Activated naive CD8-positive, alpha-beta T cell treated with anti-CD3 and anti-CD28 coated beads for 36 hours (primary cell): ENCODE measurements at places on chromosomes 16 and 17. TPM values are rescaled to one million over a fixed set of nuclear protein-coding genes. Genes with fewer than 3 reads are reported as not detected.
A peak's percentile ranks its signal among the peaks of the same experiment; 100 is the strongest.

DNA sequence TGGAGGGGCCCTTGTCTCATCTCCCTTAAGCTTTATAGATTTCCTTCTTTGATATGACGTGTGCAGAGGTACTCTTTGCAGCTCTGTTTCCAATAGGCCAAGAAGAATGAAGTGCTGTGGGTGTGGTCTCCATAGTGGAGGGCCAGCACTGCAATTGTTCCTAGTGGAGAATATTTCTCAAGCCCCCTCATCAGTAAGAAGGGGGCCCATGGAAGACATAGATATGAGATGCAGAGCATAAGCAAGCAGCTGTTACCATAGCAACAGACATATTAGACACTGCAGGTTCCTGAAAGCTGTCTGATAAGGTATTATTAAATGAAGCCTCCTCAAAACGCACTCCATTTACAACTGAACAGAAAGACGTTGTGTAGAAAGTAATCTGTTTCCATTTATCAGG, 240.7 kb downstream of the ZFHX3 start:
- no peak overlapping the region for H3K4me3 ChIP-seq
- no peaks in the 10 kb centered on the region for H3K4me1 ChIP-seq
- no peak for DNase-seq

The SYT17 gene
- total RNA-seq = 0.14 TPM

The UTS2R gene
- not detected for total RNA-seq

DNA sequence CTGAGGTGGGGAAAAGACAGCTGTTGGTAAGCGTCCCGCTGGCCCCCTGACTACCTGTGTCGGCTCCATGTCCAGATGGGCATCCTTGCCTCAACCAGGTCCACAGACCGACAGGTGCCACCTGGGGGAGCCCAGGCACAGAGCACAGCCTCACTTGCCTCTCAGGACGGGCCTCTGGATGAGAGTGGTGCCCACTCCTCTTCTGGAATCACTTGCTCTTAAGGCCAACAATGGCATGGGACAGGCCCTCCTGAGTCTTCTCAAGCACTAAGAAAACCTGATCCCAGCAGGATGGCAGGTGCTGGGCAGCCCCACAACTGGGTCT, 17.2 kb downstream of the SLC16A3 start:
- H3K27me3 ChIP-seq = no peaks in the 10 kb centered on the region
- peak overlapping the region; percentile 66 for H3K27ac ChIP-seq
- H3K4me3 ChIP-seq = no peak overlapping the region

The COPZ2 gene
- total RNA-seq = 6.3 TPM

DNA sequence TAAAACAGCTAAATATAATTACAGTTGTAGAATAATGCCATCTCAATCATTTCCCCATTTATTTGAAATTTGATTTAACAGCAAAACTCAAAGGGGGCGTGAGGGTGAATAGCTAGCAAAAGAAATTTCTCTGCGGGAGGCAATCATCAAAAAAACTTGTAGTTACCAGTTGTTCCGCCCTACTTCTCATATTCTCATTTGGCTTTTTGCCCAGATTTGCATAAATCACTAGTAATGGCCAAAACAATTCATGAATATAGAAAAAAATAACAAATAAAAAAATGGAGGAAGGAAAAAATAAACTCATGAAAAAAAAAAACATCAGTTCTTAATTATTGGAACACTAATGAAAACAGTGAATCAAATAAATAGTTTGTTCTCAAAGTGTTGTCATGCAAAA, 722.6 kb upstream of the KIF2B start:
- H3K27me3 ChIP-seq = no peaks in the 10 kb centered on the region
- no peak overlapping the region for H3K4me3 ChIP-seq
- H3K27ac ChIP-seq = no peak overlapping the region
- no peak for DNase-seq

GRCh38 chr17:41618341-41619035, 5.9 kb downstream of the KRT17 start:
- no peaks in the 10 kb centered on the region for H3K36me3 ChIP-seq
- H3K4me1 ChIP-seq = no peaks in the 10 kb centered on the region
- H3K27ac ChIP-seq = no peak overlapping the region
- DNase-seq = no peak
- peaks cover 2% of the 10 kb centered on the region for H3K27me3 ChIP-seq

The TMEM219 gene
- 29.3 TPM for total RNA-seq

DNA sequence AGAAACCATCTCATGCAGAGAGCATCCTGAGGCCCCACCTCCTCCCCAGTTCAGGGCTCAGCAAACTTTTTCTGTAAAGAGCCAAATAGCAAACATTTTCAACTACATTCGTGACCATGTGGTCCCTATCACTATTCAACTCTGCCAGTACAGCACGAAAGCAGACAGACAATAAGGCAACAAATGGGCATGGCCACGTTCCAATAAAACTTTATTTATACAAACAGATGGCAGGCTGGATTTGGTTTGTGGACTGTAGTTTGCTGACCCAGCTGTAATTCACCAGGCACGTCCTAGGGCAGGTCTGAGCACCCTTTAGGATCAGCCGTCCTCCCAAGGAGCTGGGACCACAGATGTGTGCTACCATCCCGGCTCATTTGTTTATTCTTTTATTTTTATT, 27.1 kb upstream of the GPRC5C start:
- H3K4me1 ChIP-seq = no peaks in the 10 kb centered on the region
- H3K27me3 ChIP-seq = no peaks in the 10 kb centered on the region
- H3K27ac ChIP-seq = no peak overlapping the region
- DNase-seq = no peak

GRCh38 chr17:13281626-13282025, 263.8 kb upstream of the ELAC2 start:
- no peak overlapping the region for H3K27ac ChIP-seq
- peaks cover 4% of the 10 kb centered on the region for H3K27me3 ChIP-seq
- H3K4me3 ChIP-seq = no peak overlapping the region
- no peaks in the 10 kb centered on the region for H3K4me1 ChIP-seq
- H3K36me3 ChIP-seq = no peaks in the 10 kb centered on the region

The XYLT2 gene
- 19.6 TPM for total RNA-seq

The RAC3 gene
- total RNA-seq = 4.7 TPM

The IRX5 gene
- total RNA-seq = not detected

The PLEKHH3 gene
- 0.90 TPM for total RNA-seq

DNA sequence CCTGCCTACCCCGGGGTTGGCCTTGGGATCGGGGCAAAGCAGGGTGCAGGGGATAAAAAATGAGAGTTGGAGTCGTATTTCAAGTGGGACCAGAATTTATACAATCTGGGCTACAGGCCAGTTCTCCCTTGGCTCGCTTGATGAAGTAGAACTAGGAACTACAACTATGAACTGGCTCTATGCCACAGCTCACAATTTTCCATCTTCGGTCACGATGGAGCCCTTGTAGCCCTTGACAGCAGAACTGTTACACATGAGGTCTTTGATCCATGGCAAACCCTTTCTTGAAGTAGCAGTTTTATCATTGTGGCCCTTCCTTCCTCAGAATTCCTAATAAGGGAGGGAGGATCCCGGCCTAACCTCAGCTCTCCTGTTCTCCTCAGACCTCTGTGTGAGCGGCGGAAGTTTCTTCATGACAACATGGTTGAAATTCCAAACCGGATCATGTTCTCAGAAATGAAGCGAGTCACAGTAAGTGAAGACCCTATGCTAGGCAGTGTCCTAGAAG, 17.1 kb downstream of the LIG3 start:
- no peak for DNase-seq
- no peak overlapping the region for H3K27ac ChIP-seq
- H3K4me1 ChIP-seq = peaks cover 3% of the 10 kb centered on the region
- H3K27me3 ChIP-seq = no peaks in the 10 kb centered on the region

The ACSM2A gene
- total RNA-seq = not detected

DNA sequence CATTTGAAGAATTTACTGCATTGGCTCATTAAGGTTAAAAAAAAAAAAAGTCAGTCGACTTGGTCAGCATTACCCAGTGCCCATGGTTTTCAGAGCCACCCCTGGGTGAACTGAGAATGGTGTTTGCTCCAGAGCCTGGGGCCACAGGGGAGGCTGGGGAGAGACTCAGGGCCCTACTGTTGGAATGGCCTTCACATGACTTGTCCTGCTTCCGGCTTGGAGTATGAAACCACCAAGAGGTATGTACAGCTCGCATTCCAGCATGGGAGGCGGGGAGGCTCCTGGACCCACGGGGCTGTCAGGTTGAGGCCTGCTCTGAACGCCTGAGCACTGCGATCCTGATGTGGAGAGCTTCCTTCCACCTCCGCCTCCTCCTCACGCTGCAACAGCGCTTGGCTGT, 36.8 kb downstream of the MSI2 start:
- DNase-seq = no peak
- no peak overlapping the region for H3K27ac ChIP-seq
- H3K27me3 ChIP-seq = no peaks in the 10 kb centered on the region
- H3K4me1 ChIP-seq = peaks cover 35% of the 10 kb centered on the region

The MILR1 gene
- total RNA-seq = 0.68 TPM

- no peaks in the 10 kb centered on the region for H3K36me3 ChIP-seq
- no peak overlapping the region for H3K27ac ChIP-seq
- no peaks in the 10 kb centered on the region for H3K4me1 ChIP-seq
- no peak for DNase-seq
- H3K4me3 ChIP-seq = no peak overlapping the region
These were observed 475.9 kb downstream of the HS3ST3B1 start for GRCh38 chr17:14776791-14777190.
